NCI-H1436 treated with DMSO at 0.1 percent for 48 hours (cell line): ENCODE measurements at places on chromosomes 12 and 14.

- no peak for DNase-seq
Measured at GRCh38 chr12:9662488-9662887, 7.0 kb upstream of the CLEC2D start.

- DNase-seq: no peak
Measured at GRCh38 chr12:28750946-28751685, 398.0 kb upstream of the FAR2 start.

DNA sequence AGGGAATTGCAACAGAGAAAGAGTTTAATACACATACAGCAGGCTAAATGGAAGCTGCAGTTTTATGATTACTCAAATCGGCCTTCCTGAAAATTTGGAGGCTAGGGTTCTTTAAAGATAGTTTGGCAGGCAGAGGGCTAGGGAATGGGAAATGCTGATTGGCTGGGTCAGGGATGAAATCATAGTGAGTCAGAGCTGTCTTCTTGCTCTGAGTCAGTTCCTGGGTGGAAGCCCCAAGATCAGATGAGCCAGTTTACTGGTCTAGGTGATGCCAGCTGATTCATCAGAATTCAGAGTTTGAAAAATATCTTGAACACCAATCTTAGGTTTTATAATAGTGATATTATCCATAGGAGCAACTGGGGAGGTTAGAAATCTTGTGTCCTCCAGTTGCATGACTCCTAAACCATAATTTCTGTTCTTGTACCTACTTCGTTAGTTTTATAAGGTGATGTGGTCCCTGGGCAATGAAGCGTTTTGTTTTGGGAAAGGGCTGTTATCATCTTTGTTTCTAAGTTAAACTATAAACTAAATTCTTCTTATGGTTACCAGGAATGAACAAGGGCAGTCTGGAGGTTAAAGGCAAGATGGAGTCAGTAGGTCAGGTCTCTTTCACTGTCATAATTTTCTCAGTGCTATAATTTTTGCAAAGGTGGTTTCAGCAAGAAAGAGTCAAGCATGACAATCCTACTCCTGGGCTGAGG is 257.8 kb upstream of the CCDC196 start:
- DNase-seq: no peak

GRCh38 chr14:28704153-28704552 is 62.4 kb upstream of the FOXG1 start:
- no peak for DNase-seq

- no peak for DNase-seq
Measured at GRCh38 chr14:100150932-100151587, 8.4 kb downstream of the DEGS2 start.

GRCh38 chr14:103065861-103066260 is 8.5 kb upstream of the CDC42BPB start:
- DNase-seq: no peak

- no peak for DNase-seq
Measured at GRCh38 chr14:26525085-26525484, 72.7 kb downstream of the NOVA1 start.

DNA sequence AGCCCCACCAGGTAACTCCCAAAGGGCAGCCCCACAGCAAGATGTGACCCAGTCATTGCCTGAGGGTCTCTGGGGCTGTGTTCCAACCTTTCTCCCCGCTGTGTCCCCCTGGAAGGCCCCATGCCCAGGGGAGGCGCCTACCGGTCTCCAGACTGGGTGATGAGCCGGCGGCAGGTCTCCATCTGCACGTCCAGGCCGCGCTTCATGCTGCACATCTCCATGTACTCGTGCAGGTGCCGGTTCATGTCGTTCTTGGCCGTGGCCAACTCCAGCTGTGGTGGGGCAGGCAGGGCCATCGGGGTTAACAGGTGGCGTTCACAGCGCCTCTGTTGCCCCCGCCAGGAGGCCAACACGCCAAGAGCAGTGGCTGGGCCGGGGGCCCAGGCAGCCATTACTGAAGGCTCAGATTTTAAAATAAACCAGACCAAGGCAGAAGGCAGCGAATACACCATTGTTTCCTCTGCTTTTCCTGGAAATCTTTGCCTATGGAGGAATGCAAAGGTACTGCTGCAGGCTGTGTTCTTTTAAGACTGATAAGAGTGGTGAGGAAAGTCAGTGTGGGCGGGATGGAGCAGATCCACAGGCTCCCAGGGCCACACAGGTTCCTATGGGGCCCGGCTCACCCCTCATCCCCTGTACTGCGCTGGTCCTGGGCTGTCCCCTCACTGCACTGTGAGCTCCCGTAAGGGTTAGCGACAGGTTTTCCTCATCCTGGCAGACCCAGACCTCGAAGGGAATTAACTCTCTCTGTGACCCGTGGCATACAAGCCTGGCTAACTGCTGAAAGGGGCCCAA is 7.3 kb downstream of the GAPDH start:
- DNase-seq: no peak

- DNase-seq: no peak
Measured at GRCh38 chr12:26340649-26341048, 145.3 kb downstream of the SSPN start.

DNA sequence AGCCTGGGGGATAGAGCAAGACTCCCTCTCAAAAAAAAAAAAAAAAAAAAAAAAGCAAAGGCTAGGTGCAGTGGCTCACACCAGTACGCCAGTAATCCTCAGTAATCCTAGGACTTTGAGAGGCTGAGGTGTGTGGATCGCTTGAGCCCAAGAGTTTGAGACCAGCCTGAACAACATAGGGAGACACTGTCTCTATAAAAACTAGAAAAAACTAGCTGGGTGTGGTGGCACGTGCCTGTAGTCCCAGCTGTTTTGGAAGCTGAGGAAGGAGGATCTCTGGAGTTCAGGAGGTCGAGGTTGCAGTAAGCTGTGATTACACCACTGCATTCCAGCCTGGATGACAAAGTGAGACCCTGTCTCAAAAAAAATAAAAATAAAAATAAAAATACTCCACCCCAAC is 8.9 kb upstream of the RBM25 start:
- DNase-seq: no peak

- no peak for DNase-seq
Measured at GRCh38 chr12:53097564-53098353, at the start of gene IGFBP6. Gene IGFBP6, plus strand, starts transcription at chr12:53097667. Its CDS starts 51 bp downstream, at chr12:53097718.

GRCh38 chr12:117100251-117100650 is 1.0 kb upstream of the TESC start:
- no peak for DNase-seq

DNA sequence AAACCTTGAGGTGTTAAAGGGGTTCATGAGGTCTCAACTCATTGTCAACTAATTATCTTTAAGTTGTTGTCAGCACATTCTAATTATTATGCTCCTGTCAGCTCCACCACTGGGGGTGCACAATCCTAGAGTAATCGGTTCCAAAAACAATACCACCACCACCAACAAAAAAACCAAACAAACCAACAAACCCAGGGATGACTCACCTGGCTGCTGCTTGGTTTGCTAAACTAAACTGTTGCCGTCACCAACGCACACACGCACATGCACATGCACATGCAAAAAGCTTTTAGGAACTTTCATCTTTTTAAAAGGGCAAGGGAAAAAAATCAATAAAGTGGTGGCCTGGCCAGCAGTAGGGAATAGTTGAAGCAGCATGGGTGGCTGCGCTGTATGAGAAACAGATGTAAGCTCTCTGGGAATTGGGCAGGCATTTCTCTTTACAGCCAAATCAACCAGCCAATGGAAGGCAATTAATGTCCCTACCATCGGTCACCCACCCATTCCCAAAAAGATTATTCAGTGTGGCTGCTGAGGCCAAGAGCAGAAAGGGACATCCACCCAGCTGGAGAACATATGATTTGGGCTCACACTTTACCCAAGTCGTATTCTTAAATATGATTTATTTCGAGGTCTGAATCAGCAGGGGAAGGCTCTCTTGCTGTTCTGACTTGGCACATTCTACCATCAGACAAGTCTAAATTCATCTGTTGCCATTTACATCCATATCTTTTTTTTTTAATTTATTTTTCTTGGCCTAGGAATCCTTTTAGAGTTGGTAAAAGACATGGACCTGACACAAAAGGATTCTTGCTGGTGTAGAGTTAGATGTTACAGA is 20.0 kb downstream of the TMEM30B start:
- no peak for DNase-seq
